ENCODE measurements at places on chromosomes 5 and 9. TPM values are rescaled to one million over a fixed set of nuclear protein-coding genes. Genes with fewer than 3 reads are reported as not detected.

Gene ADRA1B
- total RNA-seq: 20.4 TPM

Gene SPATA31D4
- total RNA-seq: not detected

Gene TAF1L
- total RNA-seq: not detected

Gene SHROOM1
- total RNA-seq: 8.8 TPM

Gene KIF24
- total RNA-seq: 3.3 TPM

Gene CCDC187
- total RNA-seq: not detected
